ENCODE measurements at places on chromosomes 16 and 17.
A peak's percentile ranks its signal among the peaks of the same experiment; 100 is the strongest.

DNA sequence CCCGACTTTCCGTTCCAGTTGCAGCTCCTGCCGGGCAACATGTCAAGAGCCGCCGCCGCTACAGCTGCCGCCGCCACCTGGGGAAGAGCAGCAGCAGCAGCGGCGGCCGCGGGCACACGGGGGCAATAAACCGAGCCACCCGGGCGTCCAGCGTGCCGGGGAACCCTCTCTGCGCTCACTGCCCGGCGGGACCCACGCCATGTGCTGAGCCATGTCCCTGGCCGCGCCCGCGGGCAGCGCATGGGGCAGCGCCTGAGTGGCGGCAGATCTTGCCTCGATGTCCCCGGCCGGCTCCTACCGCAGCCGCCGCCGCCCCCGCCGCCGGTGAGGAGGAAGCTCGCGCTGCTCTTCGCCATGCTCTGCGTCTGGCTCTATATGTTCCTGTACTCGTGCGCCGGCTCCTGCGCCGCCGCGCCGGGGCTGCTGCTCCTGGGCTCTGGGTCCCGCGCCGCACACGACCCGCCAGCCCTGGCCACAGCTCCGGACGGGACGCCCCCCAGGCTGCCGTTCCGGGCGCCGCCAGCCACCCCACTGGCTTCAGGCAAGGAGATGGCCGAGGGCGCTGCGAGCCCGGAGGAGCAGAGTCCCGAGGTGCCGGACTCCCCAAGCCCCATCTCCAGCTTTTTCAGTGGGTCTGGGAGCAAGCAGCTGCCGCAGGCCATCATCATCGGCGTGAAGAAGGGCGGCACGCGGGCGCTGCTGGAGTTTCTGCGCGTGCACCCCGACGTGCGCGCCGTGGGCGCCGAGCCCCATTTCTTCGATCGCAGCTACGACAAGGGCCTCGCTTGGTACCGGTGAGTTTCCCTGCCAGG, 604 bp downstream of the HS3ST3B1 start:
- DNase-seq = no peak

GRCh38 chr16:11791144-11791828, 5.8 kb downstream of the ZC3H7A start:
- no peak for DNase-seq

GRCh38 chr17:77441130-77441920, 300.6 kb downstream of the SEC14L1 start:
- DNase-seq = peak; percentile 79

DNA sequence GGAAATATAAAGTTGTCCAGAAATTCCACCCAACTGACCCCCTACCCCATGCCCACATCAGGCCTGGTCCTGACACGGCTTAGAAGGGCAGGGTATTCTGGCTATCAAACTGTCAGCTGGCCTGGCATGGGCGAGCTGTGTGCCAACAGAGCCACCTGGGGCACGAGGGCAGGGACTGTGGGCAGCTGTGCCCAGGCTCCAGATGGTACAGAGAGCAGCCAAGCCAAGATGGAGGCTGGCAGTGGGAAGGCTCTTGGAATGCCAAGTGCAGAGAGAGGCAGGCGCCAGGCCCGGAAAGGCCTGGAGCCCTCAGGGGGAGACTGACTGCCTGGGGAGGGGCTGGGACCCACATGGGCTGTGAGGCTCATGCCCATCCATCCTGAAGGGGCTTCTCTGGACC, 24.3 kb upstream of the PHF12 start:
- DNase-seq = no peak

DNA sequence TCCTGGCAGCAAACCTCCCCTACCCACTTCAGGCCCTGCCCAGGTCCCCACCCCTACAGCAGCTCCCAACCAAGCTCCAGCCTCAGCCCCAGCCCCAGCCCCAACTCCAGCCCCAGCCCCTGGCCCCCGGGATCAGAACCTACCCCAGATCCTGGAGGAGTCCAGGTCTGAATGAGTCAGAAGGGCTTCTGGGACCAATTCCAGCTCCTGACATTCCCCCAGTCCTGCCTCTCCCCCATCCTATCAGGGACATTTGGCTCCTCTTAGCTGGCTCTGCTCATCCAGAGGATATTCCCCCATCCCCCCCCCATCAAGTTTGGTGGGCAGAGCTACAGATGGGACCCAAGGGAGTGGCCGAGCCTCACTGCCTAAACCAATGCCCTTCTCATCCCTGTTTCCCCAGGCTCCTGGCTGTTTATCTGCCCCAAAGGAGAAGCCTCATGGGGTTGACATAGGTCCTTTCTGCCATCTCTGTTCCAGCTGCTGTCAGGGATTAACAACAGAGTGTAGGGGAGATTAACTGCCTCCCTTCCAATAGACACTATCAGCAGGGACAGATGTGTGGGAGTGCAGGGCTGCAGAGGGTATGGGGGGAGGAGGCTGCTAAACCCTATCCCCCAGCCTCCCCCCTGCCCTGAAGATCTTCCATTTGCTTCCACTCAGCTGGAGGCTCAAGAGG, 16.5 kb downstream of the CNTNAP1 start:
- no peak for DNase-seq

GRCh38 chr16:67350324-67350723, 23.7 kb downstream of the LRRC36 start:
- DNase-seq = no peak

GRCh38 chr17:57085448-57086068, 512 bp downstream of the AKAP1 start:
- peak; percentile 53 for DNase-seq

DNA sequence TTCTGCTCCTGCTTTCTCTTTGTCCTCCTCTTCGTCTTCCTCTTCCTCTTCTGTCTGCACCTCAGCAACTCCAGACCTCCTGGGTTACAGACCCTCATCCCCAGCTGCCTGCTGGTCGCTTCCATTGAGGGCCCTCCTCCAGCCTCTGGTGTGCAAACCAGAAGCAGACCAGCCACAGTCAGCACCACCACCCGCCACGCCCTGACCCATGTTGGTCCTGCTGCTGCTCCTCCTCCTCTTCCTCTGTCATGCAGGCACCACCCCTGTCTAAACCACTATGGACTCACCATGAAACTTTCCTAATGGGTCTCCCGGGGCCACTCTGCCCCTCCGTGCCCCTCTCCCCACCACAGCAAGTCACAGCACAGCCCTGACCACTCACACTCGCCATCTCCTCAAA, 11.4 kb upstream of the OGFOD3 start:
- no peak for DNase-seq

DNA sequence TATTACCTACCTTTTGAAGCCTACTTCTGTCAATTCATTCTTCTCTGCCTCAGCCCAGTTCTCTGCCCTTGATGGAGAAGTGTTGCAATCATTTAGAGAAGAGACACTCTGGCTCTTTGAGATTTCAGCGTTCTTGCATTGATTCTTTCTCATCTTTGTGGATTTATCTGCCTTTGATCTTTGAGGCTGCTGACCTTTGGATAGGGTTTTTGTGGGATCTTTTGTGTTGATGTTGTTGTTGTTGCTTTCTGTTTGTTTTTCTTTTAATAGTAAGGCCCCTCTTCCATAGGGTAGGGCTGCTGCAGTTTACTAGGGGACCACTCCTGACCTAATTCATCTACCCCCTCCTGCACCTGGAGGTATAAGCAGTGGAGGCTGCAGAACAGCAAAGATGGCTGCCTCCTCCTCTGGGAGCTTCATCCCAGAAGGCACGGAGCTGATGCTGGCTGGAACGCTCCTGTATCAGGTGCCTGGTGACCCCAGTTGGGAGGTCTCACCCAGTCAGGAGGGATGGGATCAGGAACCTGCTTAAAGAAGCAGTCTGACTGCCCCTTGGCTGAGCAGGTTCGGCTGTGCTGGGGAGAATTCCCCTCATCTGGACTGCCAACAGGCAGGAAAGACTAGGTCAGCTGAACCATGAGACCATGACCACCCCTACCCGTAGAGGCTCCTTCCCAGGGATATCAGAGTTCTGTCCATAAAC, 28.0 kb downstream of the NFATC3 start:
- DNase-seq = no peak

GRCh38 chr17:77266891-77267341, 126.1 kb downstream of the SEC14L1 start:
- peak; percentile 47 for DNase-seq
